HFFc6 (cell line): ENCODE measurements at places on chromosomes 1 and 21. TPM values are rescaled to one million over a fixed set of nuclear protein-coding genes. Genes with fewer than 3 reads are reported as not detected.

GRCh38 chr1:59318271-59318860 is 21.5 kb downstream of the FGGY start:
- no peak for DNase-seq

TNFRSF8 gene
- 0.07 TPM in 1 of 3 replicates, not detected in the others for total RNA-seq

FABP3 gene
- 2.1 to 4.7 TPM (median 3.3 TPM) in 3 replicates for total RNA-seq

LMOD1 gene
- 19.5 to 37.4 TPM (median 37.1 TPM) in 3 replicates for total RNA-seq

DNA sequence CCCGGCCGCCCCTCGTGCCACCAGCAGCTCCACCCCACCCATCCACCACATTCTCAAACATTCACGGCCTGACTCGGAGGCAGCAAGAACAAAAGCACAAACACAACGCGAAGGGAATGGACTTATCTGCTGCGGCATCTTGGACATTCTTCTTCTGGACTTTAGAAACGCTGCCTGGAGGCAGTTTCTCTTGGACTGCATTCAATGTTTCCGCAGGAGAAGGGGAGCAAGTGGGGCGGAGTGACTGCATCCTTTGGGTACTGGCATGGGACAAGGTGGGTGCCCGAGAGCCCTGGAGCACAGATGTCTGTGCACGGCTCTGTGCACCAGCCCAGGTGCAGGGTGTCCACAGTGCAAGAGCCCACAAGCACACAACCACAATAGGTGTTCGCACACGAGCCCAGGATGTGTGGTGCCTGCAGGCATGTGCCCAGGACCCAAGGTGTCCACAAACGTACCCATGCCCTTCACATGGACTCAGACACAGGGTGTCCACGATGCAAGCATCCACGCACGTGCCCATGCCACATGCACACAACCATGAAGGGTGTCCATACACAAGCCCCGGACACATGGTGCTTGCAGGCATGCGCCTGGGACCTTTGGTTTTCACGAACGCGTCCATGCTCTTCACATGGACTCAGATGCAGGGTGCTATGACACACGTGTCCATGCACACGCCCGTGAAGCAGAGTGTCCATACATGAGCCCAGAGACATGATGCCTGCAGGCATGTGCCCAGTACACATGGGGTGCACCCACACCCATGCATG is 53.6 kb downstream of the WNT9A start:
- no peak for DNase-seq
